Endothelial cell (in vitro differentiated cells): ENCODE measurements at places on chromosomes 1 and 21. TPM values are rescaled to one million over a fixed set of nuclear protein-coding genes. Genes with fewer than 3 reads are reported as not detected.

Gene PLA2G4A
- 12.2 TPM for total RNA-seq

Gene RRP15
- 11.7 TPM for total RNA-seq

Gene SPRR1A
- not detected for total RNA-seq

Gene CHODL
- total RNA-seq: 0.46 TPM

Gene APCS
- not detected for total RNA-seq

Gene SPRR2G
- total RNA-seq: not detected

Gene CDA
- total RNA-seq: 1.1 TPM

Gene TAL1
- 199 TPM for total RNA-seq

Gene THEM5
- total RNA-seq: not detected

Gene RAB42
- not detected for total RNA-seq

Gene ADAMTS5
- total RNA-seq: 0.33 TPM

Gene NCAM2
- 0.64 TPM for total RNA-seq

Gene CHIA
- not detected for total RNA-seq

Gene GNG4
- 1.8 TPM for total RNA-seq

Gene PTPN14
- 46.3 TPM for total RNA-seq

Gene UTS2
- total RNA-seq: not detected

Gene SPRR2A
- total RNA-seq: not detected

Gene HES3
- total RNA-seq: not detected

Gene BTBD19
- total RNA-seq: 10.4 TPM

Gene SLC1A7
- total RNA-seq: not detected

Gene NCF2
- total RNA-seq: 0.67 TPM

Gene EMC1
- total RNA-seq: 50.5 TPM

Gene MFAP2
- 154 TPM for total RNA-seq

Gene SAMD13
- 1.8 TPM for total RNA-seq

Gene AGBL4
- 0.51 TPM for total RNA-seq

Gene CLCA2
- not detected for total RNA-seq

Gene KRTAP12-2
- not detected for total RNA-seq

Gene JAM2
- total RNA-seq: 0.77 TPM

Gene PROK1
- not detected for total RNA-seq

Gene TBX19
- total RNA-seq: 1.1 TPM

Gene CACHD1
- 48.6 TPM for total RNA-seq

Gene ELAPOR1
- 0.26 TPM for total RNA-seq

Gene RPS6KC1
- total RNA-seq: 19.9 TPM

Gene PIGR
- not detected for total RNA-seq

Gene PIP5K1A
- 75.9 TPM for total RNA-seq

Gene ELOA
- 54.4 TPM for total RNA-seq

Gene TCHHL1
- total RNA-seq: not detected

Gene BCL2L15
- 0.49 TPM for total RNA-seq

Gene C8B
- total RNA-seq: not detected

Gene FAM167B
- 1.4 TPM for total RNA-seq

Gene SHC1
- total RNA-seq: 915 TPM
